Central memory CD4-positive, alpha-beta T cell (primary cell): ENCODE measurements at places on chromosomes 11 and 22.

DNA sequence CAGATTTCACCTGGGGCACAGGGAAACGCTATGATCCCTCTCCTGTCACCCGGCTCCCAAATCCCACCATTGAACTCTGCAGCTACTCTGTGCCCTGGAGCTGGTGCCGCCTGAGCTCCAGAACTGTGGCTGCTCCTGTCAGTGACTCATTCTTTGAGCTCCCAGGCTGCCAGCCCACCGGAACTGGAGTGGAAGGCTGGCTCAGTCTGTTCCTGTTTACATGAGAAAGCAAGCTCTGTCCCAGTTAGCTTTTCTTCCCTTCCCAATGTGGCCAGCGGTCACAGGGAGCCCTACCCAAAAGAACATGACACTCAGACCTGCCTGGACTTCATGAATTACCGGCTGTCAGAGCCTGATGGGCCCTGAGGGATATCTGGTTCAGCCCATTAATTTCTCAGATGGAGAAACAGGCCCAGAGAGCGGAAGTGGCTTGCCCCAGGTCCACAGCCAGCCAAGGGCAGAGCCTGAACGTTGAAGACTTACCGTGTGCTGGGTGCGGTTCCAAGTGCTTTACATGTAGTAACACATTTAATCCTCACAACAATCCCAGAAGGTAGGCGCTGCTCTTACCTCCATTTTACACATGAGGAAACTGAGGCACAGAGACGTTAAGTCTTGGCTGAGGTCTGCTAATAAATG, 23.8 kb upstream of the IGSF22 start:
- DNase-seq = no peak

- no peak for DNase-seq
These were observed 4.6 kb downstream of the GNB1L start for GRCh38 chr22:19849835-19850762.

DNA sequence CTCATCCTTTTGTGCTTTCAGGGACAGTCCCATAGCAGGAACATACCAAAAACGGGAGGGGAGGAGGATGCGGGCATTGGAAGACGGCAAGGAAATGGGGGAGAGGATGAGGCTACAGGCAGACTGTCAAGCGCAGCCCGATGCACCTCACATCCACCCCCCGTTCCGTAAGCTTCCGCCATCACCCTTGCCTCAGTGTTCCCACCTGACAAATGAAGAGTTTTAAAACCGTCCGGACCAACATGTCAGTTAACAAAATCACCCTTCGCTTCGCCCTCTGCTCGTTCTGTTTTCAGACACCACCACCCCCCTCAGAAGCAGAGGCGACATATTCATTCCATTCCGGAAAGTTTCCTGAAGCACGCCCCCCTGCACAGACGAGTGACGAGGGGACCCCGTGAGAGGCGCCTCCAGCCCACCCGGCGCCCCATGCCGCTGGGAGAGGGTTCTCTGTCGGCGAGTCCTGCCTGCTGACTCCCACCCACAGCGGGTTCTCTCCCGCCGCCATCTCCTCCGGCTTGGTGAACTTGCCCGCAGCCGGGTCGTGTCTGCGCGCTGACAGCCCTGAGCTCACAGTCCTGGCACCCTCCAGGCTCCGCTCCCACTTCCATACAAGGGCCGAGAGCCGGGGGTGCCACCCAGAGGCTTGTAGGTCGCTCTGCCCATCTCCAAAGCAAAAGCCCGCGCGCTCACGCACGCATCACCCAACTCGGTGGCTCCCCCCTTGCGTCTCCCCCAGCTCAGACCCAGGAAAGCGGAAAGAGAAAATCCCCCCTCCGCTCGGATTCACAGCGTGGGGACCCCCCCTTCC, 1.5 kb downstream of the IGSF9B start:
- DNase-seq = peak; percentile 23

- DNase-seq = no peak
These were observed 10.8 kb upstream of the CECR2 start for GRCh38 chr22:17358415-17358814.

DNA sequence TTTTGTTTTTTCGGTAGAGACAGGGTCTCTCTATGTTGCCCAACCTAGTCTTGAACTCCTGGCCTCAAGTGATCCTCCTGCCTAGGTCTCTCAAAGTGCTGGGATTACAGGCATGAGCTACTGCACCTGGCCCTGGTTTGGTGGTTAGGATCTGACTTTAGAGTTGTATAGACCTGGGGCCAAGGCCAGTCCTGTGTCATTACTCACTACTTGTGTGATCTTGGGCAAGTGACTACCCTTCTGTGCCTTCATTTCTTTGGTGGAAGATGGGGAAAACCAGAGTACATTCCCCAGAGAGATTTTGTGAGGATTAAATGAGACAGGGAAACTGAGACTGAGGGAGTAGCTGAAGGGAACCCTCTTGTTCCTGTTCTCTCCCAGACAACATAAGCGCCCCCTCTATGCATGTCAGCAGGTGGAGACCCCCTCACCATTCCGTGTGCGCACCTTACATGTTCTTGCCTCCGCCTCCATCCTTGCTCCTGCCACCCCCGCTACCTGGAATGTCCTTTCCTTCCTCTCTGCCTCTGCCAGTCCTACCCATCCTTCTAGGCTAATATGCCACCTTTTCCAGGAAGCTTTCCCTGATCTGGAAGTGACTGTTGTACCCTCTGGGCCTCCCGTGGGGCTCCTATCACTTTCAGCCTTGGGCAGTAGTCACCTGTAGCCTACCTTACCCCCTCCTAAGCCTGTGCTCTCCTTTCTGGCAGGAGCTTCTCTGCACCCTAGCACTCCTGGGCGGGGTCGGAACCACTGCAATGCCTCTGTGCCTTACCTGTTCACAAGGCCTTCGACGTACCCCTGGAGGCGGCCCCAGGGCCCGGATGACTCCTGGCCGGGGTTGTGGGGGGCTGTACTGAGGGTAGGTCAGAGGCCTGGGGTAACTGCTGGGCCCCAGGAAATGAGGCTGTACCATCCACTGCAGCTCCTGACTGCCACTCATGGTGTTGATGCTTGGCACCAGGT, 3.9 kb downstream of the FOSL1 start:
- DNase-seq = no peak

GRCh38 chr11:22162756-22163155, 30.1 kb upstream of the ANO5 start:
- no peak for DNase-seq

DNA sequence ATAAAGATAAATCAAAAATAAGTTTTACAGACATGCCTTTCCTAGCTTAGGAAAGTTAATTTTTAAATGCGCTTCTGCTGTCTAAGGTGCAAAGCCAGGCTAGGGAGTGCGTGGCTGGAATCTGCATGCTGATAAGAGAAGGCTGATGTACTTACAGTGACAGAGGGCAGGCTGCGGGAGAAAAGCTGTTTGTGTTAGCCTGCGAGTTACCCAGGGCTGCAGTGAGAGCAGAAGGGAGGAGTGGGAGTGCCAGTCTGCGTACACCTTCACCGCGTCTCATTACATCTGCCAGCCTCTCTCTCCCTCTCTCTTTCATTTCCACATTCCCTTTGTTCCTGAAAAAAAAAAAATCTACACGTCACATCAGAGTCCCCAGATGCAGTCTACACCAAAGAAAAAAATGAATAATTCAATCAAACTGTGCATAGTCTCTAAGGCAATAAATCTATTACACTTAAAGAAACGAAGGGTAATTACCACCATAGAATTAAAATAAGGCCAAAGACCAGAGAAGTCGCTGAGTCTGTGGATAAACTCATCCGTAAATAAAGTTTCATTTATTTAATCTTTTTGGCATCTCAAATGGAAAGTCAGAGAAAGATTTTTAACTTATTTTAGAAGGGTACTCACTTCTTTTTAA, 126.4 kb upstream of the C11orf58 start:
- DNase-seq = no peak

- no peak for DNase-seq
These were observed 945.7 kb downstream of the DLG2 start for GRCh38 chr11:84681456-84681855.

GRCh38 chr11:1502954-1503707, 16.6 kb upstream of the MOB2 start:
- no peak for DNase-seq

DNA sequence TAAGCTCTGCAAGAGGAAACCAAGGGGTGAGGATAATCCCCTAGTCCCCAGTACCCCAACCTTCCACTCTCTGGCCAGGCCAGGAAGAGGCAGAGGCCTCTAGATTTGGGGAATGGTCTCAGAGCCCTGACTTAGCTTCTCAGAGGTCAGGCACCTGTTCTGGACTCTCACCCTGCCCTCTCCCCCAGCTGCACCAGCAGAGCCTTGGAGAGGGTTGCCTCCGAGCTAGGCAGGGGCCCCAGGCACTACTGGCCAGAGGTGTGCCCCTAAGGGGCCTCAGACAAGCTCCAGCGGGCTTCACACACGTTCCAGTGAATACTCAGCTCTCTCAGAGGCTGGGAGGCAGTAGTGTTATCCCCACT, 8.0 kb downstream of the FREY1 start:
- no peak for DNase-seq

GRCh38 chr11:72719551-72719950, 32.7 kb downstream of the ARAP1 start:
- no peak for DNase-seq

GRCh38 chr11:5242933-5243815, 6.5 kb downstream of the HBG1 start:
- DNase-seq = no peak

DNA sequence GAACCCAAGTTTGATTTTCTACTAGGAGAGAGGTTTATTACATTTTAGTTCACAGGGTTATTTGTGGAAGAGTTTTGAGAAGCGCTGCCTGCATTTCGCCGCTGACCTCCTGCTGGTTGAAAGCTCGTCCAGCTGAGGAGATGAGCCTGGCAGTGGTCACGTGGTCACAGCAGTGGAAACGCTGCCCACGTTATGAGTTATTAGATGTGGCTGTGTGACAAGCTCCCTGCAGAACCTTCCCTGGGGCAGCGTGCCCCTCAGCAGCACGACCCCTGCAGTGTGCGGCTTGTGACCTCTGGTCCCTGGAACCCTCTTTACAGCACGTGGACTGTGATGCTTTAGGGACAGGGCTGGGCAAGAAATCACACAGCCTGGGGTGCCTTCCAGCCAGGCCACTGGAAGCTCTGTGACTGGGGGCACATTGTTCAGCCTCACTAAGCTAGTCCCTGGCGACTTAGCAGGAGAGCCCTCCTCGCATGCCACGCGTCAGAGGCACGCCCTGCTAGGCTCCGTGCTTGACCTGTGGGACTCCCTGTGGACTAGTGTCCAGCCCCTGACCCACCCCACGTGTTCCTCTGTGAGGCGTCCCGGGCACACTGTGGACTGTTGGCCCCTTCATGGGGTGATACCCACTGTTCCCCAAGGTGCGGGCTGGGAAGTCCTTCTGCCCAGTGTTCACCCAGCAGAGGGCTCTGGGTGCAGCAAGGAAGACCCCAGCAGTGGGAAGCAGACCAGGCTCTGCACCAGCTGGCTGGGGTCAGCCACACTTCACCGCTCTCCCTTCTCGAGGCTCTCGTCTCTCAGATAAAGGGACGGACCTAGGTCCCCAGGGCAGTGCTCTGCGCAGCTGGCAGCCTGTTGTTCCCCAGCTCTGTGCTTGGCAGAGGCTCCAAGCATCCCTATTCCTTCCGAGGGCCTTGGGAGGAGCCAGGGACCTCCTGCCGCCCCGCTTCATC, 349.5 kb downstream of the TBC1D22A start:
- no peak for DNase-seq

- DNase-seq = no peak
These were observed 254.1 kb downstream of the NTM start for GRCh38 chr11:131624531-131624930.

GRCh38 chr11:59254286-59254685, 41.6 kb upstream of the MPEG1 start:
- DNase-seq = no peak
